ENCODE measurements at places on chromosomes 2 and 18.
A peak's percentile ranks its signal among the peaks of the same experiment; 100 is the strongest.

DNA sequence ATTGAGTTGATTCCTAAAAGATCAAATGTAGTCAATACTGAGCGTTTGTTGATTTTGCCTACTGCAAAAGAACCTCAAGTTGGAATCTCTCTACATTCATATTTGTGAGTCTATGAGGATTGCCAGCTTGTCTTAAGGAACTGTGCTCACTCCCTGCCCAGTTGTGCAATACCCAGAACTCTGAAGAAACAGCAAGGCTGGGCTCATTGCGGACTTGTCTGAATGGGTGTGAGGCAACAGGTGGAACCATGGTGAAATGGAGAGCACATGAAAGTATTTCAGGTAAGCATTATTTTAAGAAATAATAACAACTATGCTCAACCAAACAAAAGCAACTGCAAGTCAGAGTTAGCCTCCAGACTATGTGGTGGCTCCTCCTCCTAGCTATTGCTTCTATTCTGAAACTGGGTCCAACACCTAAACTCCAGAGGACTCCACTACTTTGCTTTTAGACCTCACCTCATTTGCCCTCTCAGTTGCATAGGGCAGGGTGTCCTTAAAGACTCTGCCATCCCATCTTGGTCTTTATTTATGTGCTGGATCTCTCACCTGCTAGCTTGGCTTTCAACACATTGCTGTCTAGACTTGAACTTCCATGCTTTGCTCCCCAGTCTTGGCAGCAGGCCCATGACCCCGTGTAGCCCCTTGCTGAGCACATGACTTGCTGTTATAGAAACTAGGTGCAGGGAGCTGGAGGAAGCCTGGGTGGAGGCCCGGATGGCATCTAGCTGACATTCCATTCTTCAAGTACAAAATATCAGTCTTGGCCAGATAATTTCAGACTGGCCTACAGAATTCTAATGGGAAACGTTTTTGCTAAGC is 94.8 kb upstream of the ARL5A start:
- no peak for DNase-seq

DNA sequence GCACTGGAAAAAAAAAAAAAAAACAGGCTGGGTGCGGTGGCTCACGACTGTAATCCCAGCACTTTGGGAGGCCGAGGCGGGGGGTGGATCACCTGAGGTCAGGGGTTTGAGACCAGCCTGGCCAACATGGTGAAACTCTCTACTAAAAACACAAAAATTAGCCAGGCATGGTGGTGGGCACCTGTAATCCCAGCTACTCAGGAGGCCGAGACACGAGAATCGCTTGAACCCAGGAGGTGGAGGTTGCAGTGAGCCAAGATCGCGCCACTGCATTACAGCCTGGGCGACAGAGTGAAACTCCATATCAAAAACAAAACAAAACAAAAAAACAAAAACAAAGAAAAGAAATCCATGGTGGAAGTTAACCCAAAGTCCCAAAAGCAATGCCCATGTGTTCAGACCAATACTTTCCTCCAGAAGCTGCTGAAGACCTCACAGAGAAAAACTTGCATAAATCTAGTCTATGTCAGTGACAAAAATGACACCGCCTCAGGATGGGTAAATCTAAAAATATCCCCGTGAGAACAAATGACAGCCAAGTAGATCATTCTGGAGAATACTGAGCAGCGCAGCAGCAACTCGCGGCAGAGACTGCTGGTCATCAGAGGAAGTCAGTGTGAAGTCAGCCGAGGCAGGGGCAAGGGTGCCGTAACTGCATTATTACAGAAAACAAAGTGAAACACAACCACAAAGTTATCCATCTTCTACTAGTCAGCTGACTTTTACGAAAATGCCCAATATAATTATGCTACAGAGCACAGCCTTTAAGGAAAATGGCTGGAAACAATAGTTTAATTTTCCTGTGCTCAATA is 41.0 kb downstream of the LPIN2 start:
- peak; percentile 69 for DNase-seq

GRCh38 chr2:169260846-169261642 is 101.3 kb downstream of the LRP2 start:
- DNase-seq: no peak

- no peak for DNase-seq
These were observed 2.8 kb upstream of the STK25 start for GRCh38 chr2:241511091-241511741.

DNA sequence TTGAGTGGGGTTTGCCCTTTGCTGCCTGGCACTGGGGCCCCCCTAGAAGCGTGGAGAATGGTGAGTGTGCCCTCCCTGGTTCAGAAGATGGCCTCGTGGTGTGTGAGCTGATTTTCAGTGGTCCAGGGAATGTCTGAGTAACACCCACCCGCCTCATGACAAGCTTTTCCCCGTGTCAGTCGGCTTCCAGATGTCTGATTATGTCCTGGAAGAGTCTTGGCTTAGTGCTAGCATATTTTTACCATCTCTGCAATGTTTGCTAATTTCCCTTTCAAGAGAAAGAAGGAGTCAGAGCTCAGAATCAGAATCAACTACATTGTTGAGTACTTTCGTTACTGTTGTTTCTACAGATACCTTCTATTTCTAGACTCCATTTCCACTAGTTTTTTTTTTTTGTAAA is 214.7 kb downstream of the SEPTIN10 start:
- no peak for DNase-seq

GRCh38 chr2:181578829-181579228 is 78.1 kb downstream of the CERKL start:
- no peak for DNase-seq

DNA sequence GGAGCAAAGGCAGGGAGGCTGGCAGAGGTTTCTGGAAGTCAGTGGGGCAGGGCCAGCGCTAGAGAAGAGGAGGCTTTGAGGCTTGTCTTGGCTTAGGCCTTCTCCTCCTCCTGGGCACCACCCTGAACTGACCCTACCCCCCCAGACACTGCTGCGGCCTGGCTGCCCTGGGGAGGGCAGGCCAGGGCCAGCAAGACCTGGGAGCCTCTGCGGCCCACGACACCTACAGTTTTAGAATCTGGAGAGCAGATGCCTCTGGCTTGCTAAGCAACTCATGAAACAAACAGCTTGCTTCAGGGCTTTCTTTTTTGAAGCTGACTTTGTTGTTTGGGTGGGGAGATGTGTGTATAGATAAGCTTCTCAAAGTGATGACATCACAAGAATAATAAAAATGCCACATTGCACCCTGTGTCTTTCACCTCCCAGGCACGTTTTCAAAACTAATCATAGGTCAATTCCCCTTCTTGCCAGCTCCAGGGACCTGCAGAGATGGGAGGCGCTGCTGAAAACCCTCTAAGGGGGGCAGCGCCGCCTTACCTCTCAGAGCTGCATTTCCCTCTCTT is 46.2 kb upstream of the SMAD7 start:
- DNase-seq: no peak

DNA sequence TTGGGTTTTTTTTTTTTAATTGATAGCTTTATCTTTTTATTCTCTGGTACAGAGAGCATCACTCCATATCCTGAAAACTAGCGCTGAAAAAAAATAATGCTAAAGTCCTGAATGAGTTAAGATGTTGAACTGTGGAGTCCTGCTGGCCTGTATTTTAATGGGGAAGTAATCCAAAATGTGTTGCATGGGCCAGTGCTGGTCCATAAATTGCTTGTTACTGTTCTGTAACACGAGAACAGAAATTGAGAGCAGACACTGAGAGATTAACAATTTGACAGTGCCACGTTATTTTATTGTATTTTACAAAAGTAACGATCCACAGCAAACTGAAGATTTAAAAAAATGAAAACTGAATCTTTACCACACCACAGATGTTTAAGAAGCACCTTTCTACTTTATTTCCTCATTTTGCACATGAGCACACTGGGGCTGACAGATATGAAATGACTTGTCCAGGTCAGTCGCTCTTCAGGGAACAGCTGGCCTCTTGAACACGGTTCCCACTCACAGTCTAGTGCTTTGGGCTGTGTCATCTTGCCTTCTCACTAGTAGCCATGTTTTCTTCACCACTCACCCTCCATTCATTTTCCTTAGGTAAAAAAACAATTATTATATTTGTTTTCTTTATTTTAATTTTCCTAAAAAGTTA is 35.3 kb downstream of the ZCCHC2 start:
- peak; percentile 27 for DNase-seq

- DNase-seq: no peak
These were observed 98.2 kb upstream of the LCLAT1 start for GRCh38 chr2:30348825-30349224.

GRCh38 chr2:71064110-71064611 is 4.3 kb upstream of the NAGK start:
- DNase-seq: peak; percentile 53

DNA sequence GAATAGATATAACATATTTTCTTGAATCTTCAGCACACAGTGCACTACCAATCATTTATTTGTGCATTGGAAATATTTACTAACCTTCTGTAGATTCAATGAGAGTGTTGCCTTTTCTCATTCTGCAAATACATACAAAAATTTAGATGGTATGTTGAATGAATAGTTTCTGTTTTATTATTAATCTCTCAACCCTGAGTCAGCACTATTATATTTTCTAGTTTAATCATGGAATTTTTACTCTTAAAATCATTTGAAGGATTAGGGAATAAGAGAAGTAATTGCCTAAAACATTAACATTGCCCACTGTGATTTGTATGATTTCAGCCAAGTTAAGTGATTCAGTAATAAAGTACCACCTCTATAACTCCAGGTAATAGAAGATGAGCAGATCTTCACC is 370.2 kb upstream of the CDH7 start:
- no peak for DNase-seq

GRCh38 chr2:239832490-239833268 is 192.5 kb downstream of the NDUFA10 start:
- DNase-seq: no peak

DNA sequence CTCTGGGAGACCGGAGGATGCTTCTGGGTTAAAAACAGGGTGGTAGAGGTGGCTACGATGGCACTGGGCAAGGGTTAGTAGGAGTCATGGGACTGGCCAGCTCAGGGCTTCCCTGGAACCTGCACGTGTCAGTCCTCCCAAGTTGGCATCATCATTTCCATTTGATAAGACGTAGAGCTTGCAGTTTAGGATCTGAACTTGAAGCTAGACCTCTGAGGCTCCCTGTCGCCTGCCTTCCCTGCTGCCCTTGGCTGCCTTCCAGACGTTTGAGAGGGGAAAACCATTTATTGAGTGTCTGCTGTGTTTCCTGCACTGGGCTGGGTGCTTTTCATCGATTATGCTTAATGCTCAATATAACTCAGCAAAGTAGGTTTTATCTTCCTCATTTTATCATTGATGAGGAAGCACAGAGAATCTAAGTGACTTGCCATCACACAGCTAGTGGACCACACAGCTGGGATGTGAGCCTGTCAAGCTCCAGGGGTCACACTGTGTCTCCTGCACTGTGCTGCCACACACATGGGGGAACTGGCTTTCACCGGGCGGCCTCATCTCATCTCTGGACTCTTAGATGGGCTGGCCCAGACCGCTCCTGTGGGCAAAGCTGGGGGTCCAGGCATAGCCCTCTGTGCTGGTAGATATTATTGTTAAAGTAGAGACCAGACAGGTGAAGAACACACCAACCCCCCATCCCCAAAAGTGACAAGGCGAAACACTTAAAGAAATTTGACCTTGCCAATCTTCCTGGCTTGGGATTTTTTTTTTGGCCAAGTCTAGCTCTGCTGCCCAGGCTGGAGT is 7.8 kb downstream of the NT5DC4 start:
- no peak for DNase-seq

DNA sequence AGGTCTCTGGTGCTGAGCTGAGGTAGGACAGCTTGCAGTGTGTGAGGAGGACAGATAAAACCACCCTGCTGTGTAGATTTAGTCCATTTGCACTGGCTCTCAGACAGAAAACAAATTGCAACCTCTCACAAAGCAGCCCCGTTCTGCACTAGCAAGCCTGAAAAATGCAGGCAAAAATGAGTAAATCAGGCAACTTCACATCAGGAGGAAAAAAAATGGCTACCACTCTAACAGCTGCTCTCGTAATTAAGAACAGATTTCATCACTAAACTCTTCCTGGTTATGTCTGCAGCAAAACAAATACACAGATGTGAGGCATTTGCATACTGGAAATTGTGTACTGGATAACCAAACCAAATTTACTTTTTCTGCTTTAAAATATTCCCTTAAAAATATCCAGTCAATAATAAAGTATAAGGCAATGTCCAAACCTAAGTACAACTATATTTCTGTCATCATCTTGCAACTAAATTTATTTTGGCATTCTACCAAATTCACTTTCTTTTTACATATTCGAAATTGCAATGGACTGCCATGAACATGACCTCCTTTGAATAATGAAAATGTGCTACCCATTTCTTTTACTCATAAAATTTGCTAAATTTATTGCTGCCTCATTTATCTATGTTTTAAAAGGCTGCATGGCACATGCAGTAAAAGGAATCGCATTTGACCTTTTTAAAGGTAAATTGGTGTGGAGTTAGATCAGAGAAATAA is 157.4 kb downstream of the AFF3 start:
- no peak for DNase-seq

GRCh38 chr2:230156782-230157699 is 62.7 kb downstream of the SP110 start:
- no peak for DNase-seq

GRCh38 chr2:240560084-240560479 is at the start of gene DUSP28:
DUSP28 (plus strand) TSS chr2:240560357; CDS start chr2:240560685, 328 bp downstream.
- DNase-seq: peak; percentile 96

- no peak for DNase-seq
These were observed 91.5 kb upstream of the LPIN2 start for GRCh38 chr18:3104190-3105054.

- no peak for DNase-seq
These were observed 139.9 kb upstream of the LTBP1 start for GRCh38 chr2:32806857-32807256.

GRCh38 chr2:238458651-238459050 is 31.9 kb downstream of the ASB1 start:
- no peak for DNase-seq

DNA sequence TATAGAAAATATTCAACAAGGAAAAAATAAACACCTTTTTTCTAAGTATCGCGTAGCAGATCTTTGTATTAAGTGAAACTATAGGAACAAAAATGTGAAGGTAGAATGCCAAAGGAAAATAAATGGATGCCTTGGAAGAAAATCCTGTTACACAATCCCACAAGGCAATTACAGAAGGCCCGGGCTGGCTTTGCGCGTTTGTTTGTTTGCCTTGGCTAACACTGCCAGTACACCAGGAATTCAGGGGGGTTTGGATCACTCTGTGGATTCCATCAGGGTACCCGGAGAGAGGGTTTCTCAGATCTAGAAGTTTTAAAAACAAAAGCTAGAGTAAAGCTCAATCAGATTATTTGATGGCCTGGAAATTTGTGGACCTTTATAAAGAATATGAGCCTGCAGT is 478.3 kb downstream of the FBXO15 start:
- DNase-seq: no peak

GRCh38 chr18:44848644-44849335 is 168.1 kb downstream of the SETBP1 start:
- DNase-seq: no peak

- DNase-seq: no peak
These were observed 15.4 kb downstream of the ARHGAP28 start for GRCh38 chr18:6744816-6745455.

Measured in GM20000 (cell line).